Muscle of back (tissue), 13 donors: ENCODE measurements at places on chromosomes 16 and 17. TPM values are rescaled to one million over a fixed set of nuclear protein-coding genes. Genes with fewer than 3 reads are reported as not detected.

DNA sequence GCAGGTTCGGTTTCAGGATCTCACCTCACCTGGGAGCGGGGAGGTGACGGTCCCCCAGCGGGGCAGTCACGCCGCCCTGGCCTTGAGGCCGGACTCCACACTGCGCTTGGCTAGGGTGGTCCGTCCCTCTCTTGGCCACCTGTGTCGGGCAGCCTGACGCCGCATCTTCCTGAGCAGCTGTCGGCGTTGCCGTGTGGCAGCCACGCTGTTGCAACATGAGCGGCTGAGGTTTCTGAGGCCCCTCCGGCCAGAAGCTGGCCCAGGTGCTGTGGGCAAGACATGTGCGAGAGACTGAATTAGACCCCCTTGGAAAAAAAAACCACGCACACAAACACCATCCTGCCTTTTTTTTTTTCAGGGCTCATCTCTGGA lies 49.2 kb downstream of the IRF8 start:
- no peak for DNase-seq

The NPIPB13 gene
- polyA plus RNA-seq, result 11.7 TPM

GRCh38 chr17:65366102-65366844 lies 195.2 kb downstream of the AXIN2 start:
- DNase-seq, result no peak

DNA sequence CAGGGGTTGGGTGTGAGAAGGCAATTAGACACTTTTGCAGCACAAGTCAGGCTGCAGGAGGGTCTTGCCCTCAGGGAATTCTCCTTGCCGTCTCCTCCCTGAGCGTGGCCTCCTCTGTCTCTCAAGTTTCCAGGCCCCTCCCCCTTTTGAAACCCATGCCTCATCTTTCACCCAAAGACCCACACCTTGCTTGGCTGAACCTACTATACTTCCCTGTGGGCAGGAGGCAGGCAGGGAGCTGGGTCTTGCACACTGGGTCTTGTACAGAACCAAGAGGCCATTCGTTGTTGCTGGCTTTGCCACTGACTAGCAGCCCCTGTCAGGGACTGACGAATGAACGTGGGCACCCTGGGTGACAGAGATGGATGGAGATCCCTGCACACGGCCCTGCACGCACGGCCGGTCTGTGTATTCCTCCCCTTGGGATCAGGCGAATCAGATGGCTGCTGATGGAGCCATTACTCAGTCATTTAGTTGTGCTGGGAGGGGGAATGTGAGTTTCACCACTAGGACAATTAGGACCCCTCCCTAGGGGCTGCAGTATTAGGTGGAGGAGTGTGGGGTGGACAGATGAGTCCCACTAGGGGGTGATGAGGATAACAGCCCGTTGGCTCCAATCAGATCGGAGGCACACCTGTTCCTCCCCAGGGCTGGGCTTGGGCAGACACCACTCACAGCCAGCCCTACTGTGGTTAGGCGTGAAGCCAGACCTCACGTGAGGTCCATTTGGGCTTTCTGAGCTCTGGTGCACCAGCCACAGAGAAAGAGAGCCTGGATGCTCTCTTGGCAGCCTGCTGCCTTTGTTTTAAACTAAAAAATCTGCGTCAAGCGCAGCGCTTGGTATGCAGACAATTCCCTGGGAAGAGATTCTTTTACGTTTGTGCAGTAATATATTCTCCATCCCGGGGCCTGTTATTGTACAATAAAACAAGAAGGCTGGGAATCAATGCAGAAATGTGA lies 167.7 kb upstream of the WSCD1 start:
- DNase-seq, result no peak

GRCh38 chr16:89738538-89739317 lies 17.4 kb downstream of the ZNF276 start:
- DNase-seq, result no peak

The RAPGEFL1 gene
- polyA plus RNA-seq, result 5.0 TPM

The CSF3 gene
- not detected for polyA plus RNA-seq

- DNase-seq, result peak; percentile 49
Measured at GRCh38 chr17:55735731-55736405, 13.2 kb upstream of the TMEM100 start.

The HSPB9 gene
- polyA plus RNA-seq, result 0.26 TPM

DNA sequence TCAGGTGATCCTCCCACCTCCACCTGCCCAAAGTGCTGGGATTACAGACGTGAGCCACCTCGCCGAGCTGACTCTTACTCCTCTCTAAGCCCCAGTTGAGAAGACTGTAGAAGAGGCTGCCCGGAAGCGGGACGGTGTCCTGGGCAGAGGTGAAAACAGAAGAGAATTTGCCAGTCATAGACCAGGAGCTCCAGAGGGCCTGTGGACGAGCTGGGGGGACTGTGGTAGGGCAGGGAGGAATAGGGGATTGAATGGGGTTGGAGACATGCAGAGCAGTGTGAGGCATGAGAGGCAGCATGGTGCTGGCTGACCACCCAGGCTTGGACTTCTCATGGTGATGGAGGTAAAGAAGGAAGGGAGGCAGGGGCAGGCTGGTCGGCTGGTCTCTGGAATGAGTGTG lies 17.1 kb upstream of the PHB1 start:
- no peak for DNase-seq

The HS3ST3A1 gene
- polyA plus RNA-seq, result 1.9 TPM

DNA sequence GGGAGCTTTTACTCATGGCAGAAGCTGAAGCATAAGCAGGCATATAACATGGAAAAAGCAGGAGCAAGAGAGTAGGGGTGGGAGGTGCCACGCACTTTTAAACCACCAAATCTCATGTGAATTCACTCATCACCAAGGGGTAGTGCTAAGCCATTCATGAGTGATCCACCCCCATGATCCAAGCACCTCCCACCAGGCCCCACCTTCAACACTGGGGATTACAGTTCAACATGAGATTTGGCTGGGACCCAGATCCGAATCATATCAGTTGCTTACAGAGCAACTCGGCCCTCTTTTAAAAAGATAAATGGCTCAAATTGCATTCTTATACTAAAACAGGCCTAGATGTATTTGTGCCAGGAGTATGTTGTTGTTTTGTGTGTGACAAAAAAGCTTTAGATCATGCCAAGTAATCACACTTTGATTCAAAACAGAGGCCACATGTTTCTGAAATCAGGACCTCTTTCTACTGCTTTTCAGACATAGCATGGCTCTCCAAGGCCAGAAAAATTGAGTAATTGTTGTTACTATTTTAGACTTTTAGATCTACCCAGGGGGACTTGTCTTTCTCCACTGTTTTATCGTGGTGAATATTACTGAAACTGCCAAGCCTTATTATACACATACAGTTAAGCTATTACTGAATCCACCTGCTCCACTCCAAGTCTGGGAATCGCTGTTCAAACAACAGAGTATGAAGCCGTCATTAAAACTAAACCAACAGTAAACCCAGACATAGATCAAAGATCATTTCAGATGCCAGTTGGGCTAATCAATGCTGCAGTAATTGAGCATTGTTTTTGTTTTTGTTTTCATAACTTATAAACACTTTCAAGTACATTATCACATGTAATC lies 163.3 kb downstream of the KCNJ2 start:
- no peak for DNase-seq
